Cerebellar nuclear complex (tissue), 1 donor: ENCODE measurements at places on chromosomes 4 and X.

GRCh38 chr4:123598331-123598730 lies 201.7 kb downstream of the SPRY1 start:
- DNase-seq = no peak

- peak; percentile 65 for DNase-seq
These were observed 1132.9 kb downstream of the RAPGEF2 start for GRCh38 chr4:160235771-160236170.

DNA sequence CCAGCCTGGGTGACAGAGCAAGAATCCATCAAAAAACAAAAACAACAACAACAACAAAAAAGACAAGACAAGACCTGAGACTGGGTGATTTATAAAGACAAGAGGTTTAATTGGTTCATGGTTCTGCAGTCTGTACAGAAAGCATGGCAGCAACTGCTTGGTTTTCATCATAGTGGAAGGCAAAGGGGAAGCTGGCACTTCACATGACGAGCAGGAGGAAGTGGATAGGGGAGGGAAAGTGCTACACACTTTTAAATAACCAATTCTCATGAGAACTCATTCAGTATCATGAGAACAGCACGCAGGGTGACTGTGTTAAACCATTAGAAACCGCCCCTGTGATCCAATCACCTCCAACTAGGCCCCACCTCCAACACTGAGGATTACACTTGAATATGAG lies 28.4 kb upstream of the SLC10A7 start:
- DNase-seq = no peak

DNA sequence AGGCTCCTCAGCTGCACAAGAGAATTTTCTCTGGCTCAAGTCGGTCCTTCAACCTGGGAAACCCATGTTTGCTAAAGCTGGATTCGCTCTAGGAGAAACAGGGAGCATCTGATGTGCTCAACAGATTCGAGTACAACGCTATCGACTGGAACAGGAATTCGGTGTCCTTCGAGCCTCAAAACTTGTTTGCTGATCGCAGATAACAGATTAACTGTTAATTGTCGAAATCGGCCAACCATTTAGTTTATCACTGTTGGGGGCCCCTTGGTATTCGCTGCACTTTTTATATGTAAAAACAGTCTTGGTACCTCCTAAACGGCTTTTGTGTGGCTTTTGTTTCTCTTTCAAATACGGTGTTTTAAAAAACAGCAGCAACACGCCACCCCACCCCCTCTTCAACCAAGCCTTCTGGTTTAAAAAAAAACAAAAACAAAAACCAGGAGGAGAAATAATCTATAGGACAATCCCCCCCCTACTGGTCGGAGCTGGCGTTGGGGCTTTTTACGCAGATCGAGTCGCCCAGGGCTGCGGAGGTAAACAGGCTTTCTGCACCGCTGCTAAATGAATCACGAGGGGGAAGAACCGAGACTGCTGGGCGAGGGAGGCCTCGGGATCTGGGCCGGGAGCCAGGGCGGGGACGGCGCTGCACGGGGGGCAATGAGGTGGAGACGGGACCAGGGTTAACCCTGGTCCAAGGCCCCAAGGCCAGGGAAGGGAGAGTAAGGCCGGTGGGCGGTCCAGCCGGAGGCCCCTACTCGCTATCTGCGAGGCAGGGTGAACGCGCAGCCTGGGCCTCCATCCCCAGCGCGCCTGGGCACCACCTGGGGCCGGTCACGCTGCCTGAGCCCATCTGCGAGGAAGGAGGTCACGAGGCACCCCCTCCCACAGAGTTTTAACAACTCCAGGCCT lies 71.7 kb upstream of the BCOR start:
- no peak for DNase-seq

DNA sequence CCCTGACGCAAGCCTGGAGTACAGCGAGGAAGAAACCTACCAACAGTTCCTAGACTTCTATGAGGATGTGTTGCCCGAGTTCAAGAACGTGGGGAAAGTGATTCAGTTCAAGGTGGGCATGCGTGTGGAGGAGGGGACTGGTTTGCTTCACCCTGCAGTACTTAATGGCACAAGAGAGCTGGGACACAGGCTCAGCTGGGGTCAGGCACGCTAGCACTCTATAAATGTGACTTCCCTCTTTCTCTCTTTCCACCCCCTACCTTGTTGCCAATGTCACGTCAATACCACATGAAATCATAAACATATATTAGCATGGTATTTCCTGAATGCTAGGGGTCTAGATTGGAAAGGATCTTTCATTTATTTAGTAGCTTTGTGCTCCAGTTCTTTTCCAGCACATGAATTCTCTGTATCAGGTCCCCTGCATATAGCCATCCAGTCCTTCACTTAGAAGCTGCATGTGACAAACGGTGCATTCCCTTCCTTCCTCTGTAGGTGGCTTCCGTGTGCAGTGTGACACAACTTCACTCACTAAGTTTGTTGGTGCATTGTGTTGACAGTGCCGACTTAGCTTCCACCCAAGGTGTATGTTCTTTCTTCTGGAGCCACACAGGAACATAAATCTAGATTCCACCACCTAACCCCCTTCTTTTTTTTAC lies 25.6 kb downstream of the ZRSR2 start:
- no peak for DNase-seq

GRCh38 chr4:3745886-3746656 lies 20.1 kb upstream of the ADRA2C start:
- DNase-seq = no peak

DNA sequence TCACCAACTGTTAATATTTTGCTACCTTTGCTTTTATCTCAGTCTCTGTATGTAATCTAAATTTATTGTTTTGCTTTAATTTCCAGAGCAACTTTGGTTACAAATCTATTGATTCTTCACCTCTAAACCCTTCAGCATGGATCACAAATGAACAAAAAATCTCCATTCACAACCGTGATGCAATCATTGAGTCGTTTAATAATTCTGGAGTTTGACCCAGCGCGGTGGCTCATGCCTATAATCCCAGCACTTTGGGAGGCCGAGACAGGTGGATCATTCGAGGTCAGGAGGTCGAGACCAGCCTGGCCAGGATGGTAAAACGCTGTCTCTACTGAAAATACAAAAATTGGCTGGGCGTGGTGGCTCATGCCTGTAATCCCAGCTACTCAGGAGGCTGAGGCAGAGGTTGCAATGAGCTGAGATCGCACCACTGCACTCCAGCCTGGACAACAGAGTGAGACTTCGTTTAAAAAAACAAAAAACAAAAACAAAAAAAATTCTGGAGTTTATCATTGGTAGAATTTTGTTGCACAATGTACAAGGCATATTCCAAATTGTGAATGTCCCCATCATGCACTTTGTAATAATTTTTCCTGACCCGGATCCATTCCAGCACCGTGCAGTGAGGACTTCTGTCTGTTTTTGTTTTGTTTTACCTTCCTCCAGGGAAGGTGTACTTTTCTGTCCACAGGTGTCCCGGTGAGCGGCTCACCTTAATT lies 2.3 kb upstream of the IDUA start:
- DNase-seq = no peak

DNA sequence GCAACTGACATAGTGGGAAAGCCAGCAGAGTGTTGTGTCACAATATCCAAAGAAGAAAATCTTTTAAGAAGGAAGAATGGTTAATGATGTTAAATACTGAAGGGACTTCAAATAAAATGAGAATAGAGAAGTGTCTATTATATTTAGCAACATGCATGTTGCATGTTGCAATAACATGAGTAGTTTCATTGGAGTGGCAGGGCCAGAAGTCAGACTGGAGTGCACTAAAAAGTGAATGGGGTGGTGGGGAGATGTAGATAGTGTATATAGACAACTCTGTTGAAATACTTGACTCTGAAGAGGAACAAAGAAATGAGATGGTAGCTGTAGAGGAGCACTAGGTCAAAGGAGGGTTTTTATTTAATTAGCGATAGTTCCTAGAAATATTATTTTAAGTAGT lies 9.5 kb upstream of the AMMECR1 start:
- DNase-seq = no peak

- no peak for DNase-seq
These were observed 64.0 kb upstream of the FGF13 start for GRCh38 chrX:138775517-138775916.

- DNase-seq = no peak
These were observed 486.1 kb upstream of the TENM3 start for GRCh38 chr4:181757098-181757497.

DNA sequence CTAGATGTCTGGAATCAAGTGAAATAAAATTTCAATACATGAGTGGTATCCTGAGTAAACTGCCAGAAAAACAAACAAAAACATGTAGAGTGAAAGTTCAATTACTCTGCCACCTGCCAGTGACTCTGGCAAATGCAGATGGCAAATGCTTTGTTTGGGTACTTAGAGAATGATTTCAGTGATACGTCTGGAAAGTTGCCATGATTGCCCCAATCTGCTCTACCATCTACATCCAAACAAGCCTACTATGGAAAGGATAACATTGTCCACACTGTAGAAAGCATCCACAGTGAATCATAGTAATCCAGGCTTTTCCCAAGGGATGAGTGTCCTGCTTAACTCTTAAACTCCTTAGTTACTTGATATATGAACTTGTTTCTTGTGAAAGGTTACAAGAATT lies 3.4 kb downstream of the SPATA4 start:
- DNase-seq = no peak

GRCh38 chr4:140726776-140727500 lies 29.2 kb downstream of the TBC1D9 start:
- DNase-seq = no peak

DNA sequence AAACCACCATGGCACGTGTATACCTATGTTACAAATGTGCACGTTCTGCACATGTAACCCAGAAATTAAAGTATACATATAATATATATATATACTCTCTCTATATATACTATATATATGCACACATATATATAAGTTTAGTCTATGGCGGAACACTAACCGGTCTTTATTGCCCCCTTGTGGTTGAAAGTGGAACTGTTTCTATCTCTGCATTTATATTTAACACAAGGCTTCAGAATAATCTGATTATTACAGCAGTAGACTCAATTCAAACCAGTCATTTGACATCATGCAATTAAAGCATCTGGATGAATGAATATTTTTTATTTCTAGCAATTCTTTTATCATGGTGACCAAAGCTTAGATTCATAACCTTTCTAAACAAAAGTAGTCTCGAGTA lies 14.6 kb downstream of the RAB9B start:
- peak; percentile 6 for DNase-seq

DNA sequence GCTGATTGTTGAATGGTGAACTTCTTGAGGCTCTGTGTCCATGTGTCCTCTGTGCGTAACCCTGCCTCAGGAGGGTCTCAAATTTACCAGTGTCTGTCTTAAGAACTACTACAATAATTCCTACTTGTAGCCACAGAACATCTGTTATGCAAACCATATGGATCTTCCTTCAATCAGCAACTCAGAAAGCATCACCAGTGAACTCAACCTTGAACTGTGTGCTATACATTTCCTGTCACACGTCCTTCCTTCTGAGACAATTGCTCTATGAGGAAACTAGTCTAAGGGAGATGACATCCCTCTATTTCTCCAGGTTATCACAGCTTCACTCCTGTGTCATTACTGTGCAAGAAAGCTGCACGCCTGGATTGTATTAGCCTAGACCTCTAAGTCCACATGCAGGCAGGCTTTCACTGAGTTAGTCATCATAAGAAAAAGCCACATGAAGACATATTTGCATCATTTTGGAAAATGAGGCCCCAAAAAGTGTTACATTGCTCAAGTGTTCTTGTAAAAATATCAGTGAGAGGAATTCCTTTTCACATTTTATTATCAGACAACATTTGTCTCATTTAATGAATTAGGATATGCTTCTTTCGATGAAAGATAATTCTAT lies 157.8 kb downstream of the AFF2 start:
- no peak for DNase-seq

GRCh38 chr4:47106561-47106960 lies 75.2 kb downstream of the GABRB1 start:
- no peak for DNase-seq

DNA sequence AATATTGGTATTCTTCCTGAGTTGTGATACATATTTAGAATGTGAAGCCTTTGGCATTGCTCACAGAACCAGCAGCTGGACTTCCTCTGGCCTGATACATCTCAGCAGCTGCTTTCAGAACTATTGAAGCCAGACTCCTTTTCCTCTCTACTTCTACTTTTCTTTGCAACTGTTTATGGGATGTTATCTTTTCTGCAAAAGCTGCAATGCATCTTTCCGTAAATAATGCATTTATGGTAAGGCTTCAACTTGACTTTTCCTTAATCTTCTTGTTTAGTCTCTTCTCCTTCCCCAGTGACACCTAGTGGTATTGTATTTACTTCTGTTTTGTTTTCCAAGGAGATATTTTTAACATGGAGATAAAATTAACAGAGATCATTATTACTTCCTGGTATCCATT lies 1548.7 kb downstream of the PCDH7 start:
- DNase-seq = no peak

DNA sequence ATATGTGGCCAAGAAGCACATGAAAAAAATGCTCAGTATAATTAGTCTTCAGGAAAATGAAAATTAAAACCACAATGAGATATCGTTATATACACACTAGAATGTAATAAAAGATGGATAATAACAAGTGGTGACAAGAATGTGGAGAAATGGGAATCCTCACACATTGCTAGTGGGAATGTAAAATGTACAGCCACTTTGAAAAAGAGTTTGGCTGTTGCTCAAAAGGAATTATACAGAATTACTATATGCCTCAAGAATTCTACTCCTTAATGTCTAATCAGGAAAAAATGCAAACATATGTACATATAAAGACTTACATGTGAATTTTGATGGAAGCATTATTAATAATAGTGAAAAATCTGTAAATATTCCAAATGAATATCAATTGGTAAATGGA lies 102.2 kb downstream of the SPCS3 start:
- DNase-seq = no peak

DNA sequence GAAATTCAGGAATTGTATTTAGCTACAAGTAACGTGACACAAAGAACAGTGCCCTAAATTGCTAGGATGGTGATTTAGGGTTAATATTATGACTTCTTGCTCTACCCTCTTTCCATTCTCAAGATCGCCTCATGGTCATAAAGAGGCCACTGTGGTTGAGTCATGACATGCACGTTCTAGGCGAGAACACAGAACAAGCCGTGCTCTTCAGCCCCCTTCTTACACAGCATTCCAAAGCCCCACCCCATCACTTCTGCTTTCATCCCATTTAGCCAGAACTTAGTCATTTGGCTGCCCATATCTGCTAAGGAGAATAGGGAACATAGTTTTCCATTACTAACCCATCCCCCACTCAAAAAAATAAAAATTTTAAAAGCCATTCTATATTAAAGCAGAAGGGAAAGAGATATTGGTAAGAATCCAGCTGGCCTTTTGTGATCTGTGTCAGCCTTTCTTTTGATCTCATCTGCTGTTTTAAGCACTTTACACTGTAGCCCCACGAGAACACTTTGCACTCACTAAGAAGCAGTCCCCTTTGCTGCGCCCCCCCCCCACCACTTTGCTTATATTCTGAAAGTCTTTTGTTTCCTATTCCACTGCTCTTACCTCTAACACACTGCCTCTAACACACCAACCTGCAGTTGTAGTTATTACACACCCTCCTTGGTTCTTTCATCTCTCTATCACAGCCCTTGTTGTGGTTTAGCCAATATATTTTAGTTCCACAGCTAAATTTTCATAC lies 28.4 kb downstream of the NPNT start:
- no peak for DNase-seq

DNA sequence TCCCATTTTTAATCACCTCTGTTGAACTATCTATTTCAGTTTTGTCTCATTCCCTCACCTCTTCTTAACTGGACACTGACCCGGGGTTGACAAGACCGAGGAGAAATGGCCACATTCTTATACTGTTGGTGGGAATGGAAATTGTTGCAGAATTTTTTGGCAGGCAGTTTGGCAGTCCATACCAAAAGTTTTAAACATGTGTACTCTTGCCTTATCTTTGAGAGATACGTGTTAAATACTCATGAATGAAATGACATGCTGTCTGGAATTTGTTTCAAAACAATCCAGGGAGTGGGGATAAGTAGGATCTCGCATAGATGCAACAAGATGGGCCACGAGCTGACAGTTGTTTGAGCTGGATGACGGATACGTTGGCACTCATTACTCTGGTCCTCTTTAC lies 12.1 kb downstream of the FGFBP1 start:
- no peak for DNase-seq
